Mesothelial cell of epicardium (in vitro differentiated cells): ENCODE measurements at places on chromosomes 4 and X. TPM values are rescaled to one million over a fixed set of nuclear protein-coding genes. Genes with fewer than 3 reads are reported as not detected.

AFP gene
- 0.25 to 4.3 TPM (median 0.31 TPM) in 3 replicates for total RNA-seq

OPRPN gene
- total RNA-seq, result not detected in 3 replicates

TMSB15A gene
- total RNA-seq, result 20.7 to 21.8 TPM (median 20.8 TPM) in 3 replicates

DNA sequence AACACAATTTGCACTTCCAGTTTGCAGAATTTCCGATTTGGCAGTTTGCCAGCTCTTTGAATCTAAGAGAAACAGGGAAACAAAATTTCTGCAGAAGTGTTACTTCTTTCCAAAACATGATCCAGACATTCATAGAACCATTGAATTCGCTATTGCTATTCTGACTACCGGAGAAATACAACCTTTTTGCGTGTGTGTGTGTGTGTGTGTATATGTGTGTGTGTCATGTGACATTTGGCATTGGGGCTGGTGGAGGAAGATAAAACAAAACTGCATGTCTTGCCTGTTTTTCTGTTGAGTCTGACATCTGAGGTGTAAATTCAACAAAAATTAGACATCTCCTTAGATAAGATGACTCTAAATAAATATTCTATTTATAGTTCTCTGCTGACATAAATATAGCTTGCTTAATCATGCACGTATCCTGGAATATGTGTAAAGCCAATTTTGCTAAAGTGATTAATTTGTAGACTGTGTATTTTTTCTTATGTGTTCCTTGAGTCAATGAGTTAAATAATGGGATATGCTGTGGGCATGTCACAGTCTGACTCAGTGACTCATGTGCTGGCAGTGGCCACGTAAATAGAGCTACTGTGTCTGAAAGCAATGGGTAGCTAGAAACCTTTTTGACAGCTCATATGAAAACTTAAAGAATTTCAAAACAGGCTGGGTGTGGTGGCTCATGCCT, 98.9 kb downstream of the HPGD start:
- no peaks in the 10 kb centered on the region for H3K27me3 ChIP-seq
- no peak for DNase-seq
- H3K27ac ChIP-seq, result no peak overlapping the region
- no peak overlapping the region for H3K4me3 ChIP-seq
- H3K36me3 ChIP-seq, result no peaks in the 10 kb centered on the region
- peaks cover 21% of the 10 kb centered on the region for H3K4me1 ChIP-seq

- no peaks in the 10 kb centered on the region for H3K4me1 ChIP-seq
- H3K27me3 ChIP-seq, result no peaks in the 10 kb centered on the region
- no peak overlapping the region for H3K4me3 ChIP-seq
- H3K27ac ChIP-seq, result peak overlapping the region; percentile 51
These were observed 14.2 kb upstream of the OSTC start for GRCh38 chr4:108636246-108636645.

- no peak overlapping the region for H3K4me3 ChIP-seq
- H3K27ac ChIP-seq, result no peak overlapping the region
- DNase-seq, result no peak
- H3K36me3 ChIP-seq, result no peaks in the 10 kb centered on the region
These were observed 190.1 kb downstream of the ADAMTS3 start for GRCh38 chr4:72378901-72379300.

GRCh38 chr4:112951362-112952312, 97.8 kb upstream of the ANK2 start:
- H3K4me3 ChIP-seq, result no peak overlapping the region
- no peaks in the 10 kb centered on the region for H3K36me3 ChIP-seq
- H3K27ac ChIP-seq, result no peak overlapping the region
- no peaks in the 10 kb centered on the region for H3K4me1 ChIP-seq
